Activated naive CD4-positive, alpha-beta T cell treated with anti-CD3 and anti-CD28 coated beads for 36 hours (primary cell): ENCODE measurements at places on chromosomes 3 and 15. TPM values are rescaled to one million over a fixed set of nuclear protein-coding genes. Genes with fewer than 3 reads are reported as not detected.

SIDT1 gene
- 14.9 TPM for total RNA-seq

DNA sequence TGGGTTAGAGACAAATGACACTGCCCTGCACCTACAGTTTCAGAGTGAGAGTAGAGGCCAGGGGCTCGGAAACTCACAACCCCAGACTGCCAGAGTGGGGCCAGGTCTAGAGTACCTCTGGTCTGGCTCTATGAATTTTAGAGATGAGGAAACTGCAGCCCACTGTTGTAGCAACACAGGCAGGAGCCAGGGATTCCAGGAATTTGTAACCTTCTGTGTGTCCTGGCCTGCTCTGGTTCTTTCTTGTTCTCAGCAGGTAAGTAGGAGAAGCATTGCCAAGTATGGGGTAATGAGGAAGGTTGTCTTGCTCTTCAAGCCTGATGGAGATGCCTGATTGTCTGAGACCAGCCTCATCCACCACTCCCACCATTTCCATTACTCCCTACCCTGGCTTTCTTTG, 221.8 kb downstream of the UACA start:
- H3K4me1 ChIP-seq: peaks cover 41% of the 10 kb centered on the region
- no peaks in the 10 kb centered on the region for H3K27me3 ChIP-seq
- H3K27ac ChIP-seq: no peak overlapping the region
- no peaks in the 10 kb centered on the region for H3K36me3 ChIP-seq

- H3K4me1 ChIP-seq: peaks cover 14% of the 10 kb centered on the region
- peak overlapping the region; percentile 42 for H3K4me3 ChIP-seq
- no peak for DNase-seq
- H3K27ac ChIP-seq: no peak overlapping the region
Measured at GRCh38 chr3:171810629-171811294, 479 bp upstream of the PLD1 start.

DNA sequence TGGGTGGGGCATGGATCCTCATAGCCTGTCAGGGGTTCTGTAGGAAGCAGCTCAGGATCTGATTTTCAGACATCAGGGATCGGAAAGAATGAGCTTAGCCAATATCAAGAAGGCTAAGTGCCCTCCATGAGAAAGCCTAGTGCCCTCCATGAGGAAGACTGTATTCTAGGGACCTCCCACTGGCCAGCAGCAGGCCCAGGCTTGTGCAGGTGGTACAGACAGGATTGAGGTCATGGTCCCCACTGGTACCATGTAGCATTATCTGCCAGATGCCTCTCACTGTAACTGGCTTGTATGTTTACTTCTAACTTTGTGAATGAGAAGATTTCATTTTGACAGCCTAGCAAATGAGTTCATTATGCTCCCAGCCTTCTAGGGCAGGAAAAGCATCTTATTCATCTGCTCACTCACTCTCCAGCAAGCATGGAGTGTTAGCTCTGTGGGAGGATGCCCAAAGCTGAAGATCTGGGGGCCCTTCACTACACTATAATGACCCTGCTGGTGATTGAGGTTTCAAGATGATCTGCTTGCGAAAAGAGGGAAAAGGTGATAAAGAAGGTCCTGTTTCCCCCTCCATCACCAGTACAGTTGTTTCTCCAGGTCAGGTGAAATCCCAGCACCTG, 7.5 kb downstream of the EPHB1 start:
- H3K36me3 ChIP-seq: no peaks in the 10 kb centered on the region
- peaks cover 21% of the 10 kb centered on the region for H3K27me3 ChIP-seq

DNA sequence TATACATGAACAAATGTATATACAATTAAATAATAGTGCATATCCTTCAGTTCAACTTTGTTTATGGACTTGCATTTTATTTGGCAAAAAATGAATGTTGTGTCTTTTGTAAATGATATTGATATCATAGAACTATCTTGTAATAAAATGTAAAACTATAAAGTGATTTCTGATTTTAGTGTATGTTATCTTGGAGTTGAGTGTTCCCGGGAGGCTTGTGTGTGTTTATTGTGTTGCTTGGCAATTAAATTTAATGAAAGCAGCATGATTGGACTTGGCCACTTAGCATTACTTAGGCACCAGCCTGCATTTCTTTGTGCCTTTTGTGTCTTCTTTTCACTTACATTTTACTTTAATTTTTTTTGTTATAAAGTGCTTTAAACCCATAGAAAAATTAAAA, 10.6 kb downstream of the ARHGEF26 start:
- H3K4me1 ChIP-seq: no peaks in the 10 kb centered on the region
- peaks cover 10% of the 10 kb centered on the region for H3K27me3 ChIP-seq
- no peaks in the 10 kb centered on the region for H3K36me3 ChIP-seq
- H3K4me3 ChIP-seq: no peak overlapping the region

ZBBX gene
- total RNA-seq: not detected
